Placental epithelial cell (primary cell): ENCODE measurements at places on chromosomes 16 and 17. TPM values are rescaled to one million over a fixed set of nuclear protein-coding genes. Genes with fewer than 3 reads are reported as not detected.

C1QL1 gene
- total RNA-seq, result 0.39 and 0.65 TPM in 2 replicates

TMEM114 gene
- total RNA-seq, result not detected in 2 replicates

CLEC3A gene
- total RNA-seq, result not detected in 2 replicates

TSPAN10 gene
- 2.0 and 3.9 TPM in 2 replicates for total RNA-seq

TPSD1 gene
- total RNA-seq, result not detected in 2 replicates

KIF19 gene
- total RNA-seq, result not detected in 2 replicates

AP2B1 gene
- total RNA-seq, result 146 and 182 TPM in 2 replicates

TM4SF5 gene
- not detected in 2 replicates for total RNA-seq

G6PC1 gene
- not detected in 2 replicates for total RNA-seq

HSF4 gene
- total RNA-seq, result 4.8 and 21.2 TPM in 2 replicates

KRT15 gene
- total RNA-seq, result 1.7 and 5.1 TPM in 2 replicates

ASB16 gene
- 0.11 TPM in 1 of 2 replicates, not detected in the other for total RNA-seq

RUNDC1 gene
- total RNA-seq, result 9.8 and 10.4 TPM in 2 replicates

CACNG1 gene
- total RNA-seq, result not detected in 2 replicates

PDE6G gene
- 0.43 TPM in 1 of 2 replicates, not detected in the other for total RNA-seq

TNFRSF12A gene
- 146 and 484 TPM in 2 replicates for total RNA-seq

DPEP1 gene
- total RNA-seq, result not detected in 2 replicates

HID1 gene
- 1.2 and 2.1 TPM in 2 replicates for total RNA-seq

GRIN2A gene
- not detected in 2 replicates for total RNA-seq

UTS2R gene
- not detected in 2 replicates for total RNA-seq

FN3K gene
- total RNA-seq, result 0.11 and 0.79 TPM in 2 replicates

ALOXE3 gene
- 2.4 and 2.5 TPM in 2 replicates for total RNA-seq

RRAD gene
- total RNA-seq, result 0.39 and 22.0 TPM in 2 replicates

OR3A2 gene
- total RNA-seq, result 0.22 TPM in 1 of 2 replicates, not detected in the other
